ENCODE measurements at places on chromosomes 7 and 10. TPM values are rescaled to one million over a fixed set of nuclear protein-coding genes. Genes with fewer than 3 reads are reported as not detected.

GRCh38 chr10:71348850-71349249, 29.8 kb downstream of the SLC29A3 start:
- DNase-seq: no peak

DNA sequence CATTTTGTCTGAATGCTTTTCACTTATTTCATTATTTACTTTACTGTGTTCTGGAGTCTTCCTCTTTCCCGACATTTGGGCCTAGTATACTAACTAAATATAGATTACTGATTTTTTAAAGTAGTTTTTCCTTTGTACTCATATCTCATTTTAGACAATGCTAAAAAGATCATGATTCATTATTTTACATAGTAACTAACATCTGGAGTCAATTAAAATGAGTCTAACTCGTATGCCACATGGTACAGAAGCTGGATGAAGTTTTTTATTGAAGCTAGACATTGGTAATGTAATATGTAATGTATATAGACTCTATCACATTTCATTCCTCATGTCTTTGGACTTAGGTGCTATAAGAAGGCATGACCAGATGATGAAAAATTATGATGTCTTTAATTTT, 156.3 kb upstream of the HGF start:
- peak; percentile 33 for DNase-seq

DNA sequence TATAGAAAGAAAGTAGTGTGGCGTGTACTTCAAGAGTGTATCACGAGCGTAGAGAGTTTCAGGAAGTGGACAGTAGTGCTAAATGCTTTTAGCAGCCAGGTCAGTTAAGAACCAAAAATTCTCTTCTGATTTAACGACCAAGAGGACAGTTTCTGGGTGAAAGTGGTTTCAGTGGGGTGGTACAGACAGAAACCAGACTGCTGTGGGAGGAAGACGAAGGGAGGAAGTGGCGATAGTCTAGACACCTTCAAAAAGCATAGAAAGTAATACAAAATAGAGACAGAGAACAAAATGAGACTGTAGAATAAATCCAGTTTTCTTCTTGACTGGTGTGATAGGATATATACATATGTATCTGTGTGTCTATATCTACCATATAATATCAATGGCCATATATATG, 93.5 kb downstream of the MBL2 start:
- no peak for DNase-seq

DNA sequence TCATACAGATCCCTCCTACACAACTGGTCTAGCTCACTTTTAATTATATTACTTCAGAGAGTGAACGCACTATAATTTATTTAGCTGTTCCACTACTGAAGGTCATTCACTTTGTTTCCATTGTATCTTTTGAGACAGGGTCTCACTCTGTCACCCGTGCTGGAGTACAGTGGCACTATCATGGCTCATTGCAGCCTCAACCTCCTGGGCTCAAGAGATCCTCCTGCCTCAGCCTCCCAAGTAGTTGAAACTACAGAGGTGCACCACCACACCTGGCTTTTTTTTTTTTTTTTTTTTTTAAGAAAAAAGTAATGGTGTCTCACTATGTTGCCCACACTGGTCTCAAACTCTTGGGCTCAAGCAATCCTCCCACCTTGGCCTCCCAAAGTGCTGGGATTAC, 49.0 kb downstream of the PIP4K2A start:
- no peak for DNase-seq

GRCh38 chr7:102845346-102845745, 67.5 kb upstream of the LRRC17 start:
- no peak for DNase-seq

The OIT3 gene
- total RNA-seq: under 0.01 TPM

- DNase-seq: no peak
These were observed 56.8 kb downstream of the CDK1 start for GRCh38 chr10:60835049-60835448.

DNA sequence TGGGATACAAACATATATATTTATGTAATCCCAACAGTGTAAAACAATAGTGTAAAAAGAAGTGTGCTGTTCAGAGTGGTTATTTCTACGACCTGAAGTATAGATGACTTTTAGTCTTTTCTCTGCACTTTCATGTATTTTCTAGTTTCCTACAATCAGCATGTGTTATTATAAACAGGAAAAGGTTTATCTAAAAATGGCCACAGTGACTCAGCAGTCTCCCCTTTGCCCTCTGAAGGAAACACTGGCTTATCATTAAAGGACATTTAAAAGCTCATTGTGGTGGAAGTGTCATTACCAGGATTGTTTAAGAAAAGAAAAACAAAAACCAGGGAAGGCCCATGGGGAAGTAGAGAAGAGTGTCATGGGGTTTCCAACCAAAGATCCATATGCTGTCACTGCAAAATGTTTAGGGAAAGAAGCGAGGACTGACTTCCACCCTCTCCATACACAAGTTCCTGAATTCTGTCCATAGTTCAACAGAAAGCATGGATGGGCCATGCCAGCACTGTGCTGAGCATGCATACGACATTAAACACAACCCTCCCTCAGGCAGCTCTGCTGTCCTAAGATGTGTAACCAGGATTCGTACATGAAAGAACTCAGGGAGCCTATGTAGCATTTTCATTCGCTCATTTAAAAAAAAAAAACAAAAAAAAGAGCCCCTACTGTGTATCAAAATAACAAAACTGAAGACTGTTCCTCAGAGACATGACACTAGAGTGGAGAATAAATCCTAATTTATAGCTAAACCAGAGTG, 10.2 kb downstream of the CYREN start:
- peak; percentile 55 for DNase-seq

- no peak for DNase-seq
These were observed 295.2 kb upstream of the ZNF32 start for GRCh38 chr10:43943818-43944360.

The CARD11 gene
- not detected for total RNA-seq

DNA sequence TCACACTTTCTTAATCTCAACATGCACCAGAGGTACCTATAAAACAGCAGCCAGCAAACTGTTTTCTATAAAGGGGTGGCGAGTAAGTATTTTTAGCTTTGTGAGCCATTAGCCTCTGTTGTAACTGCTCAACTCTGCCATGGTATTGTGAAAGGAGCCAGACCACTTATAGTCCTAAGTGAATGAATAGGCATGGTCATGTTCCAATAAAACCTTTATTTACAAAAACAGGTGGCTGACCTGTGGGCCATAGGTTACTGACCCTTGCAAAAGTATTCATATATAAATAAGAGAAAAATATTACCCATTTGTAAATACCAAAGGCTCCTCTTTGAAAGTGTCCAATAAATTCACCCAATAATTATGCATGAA, 50.3 kb downstream of the ICA1 start:
- no peak for DNase-seq

DNA sequence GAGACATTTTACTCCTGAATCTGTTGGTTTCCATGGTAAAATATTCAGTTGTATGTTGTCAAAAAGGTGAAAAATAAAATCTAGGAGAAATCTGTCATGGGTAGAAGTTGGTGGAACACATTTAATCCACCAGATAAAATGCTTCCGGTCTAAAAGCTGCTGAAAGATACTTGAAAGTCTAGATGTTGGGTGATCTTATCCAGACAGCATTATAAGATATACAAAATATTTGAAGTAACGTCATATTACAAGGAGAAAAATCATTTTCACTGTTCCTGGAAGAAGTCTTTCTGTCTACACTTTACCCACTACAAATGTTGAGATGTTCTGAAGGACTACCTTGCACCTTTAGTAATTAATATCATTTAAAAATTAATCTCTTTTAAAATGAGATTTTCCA, 40.9 kb downstream of the CALD1 start:
- no peak for DNase-seq

DNA sequence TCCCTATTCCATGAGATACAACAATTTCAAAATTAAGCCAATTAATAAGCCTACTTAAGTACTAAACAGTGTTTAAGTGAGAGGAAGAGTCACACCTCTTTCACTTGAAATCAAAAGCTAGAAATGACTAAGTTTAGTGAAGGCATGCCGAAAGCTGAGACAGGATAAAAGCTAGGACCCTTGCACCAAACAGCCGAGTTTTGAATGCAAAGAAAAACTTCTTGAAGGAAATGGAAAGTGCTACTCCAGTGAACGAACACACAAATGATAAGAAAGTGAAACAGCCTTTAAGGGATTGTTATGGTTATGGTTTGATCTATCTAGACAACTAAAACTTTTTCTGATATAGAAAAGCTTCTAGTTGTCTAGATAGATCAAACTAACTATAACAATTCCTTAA, 135.4 kb upstream of the KMT2E start:
- no peak for DNase-seq

- peak; percentile 24 for DNase-seq
These were observed at the start of gene DGKB for GRCh38 chr7:14902589-14903067. Gene DGKB (minus strand): TSS chr7:14902751.

GRCh38 chr7:31327071-31327470, 13.5 kb downstream of the NEUROD6 start:
- peak; percentile 79 for DNase-seq

- DNase-seq: peak; percentile 97
These were observed 204.4 kb downstream of the CXCL12 start for GRCh38 chr10:44180321-44181168.
